ENCODE measurements at places on chromosomes 2 and 18.

GRCh38 chr2:80517316-80517715, 212.8 kb upstream of the LRRTM1 start:
- DNase-seq = no peak

DNA sequence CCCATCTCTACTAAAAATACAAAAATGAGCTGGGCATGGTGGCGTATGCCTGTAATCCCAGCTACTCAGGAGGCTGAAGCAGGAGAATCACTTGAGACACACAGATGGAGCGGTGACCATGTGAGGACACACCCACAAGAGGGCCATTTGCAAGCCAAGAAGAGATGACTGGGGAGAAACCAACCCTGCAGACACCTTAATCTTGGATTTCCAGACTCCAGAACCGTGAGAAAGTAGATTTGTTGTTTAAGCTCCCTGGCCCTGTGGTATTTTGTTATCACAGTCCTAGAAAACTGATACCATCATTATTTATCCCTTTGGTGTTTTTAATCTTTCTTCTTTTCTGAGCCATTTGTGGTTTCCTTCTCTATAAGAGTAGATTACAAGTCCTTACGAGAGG, 88.6 kb upstream of the ID2 start:
- DNase-seq = no peak

GRCh38 chr2:57615855-57616556, 430.6 kb upstream of the VRK2 start:
- no peak for DNase-seq

- no peak for DNase-seq
These were observed 157.7 kb downstream of the TWIST2 start for GRCh38 chr2:239005586-239005985.

DNA sequence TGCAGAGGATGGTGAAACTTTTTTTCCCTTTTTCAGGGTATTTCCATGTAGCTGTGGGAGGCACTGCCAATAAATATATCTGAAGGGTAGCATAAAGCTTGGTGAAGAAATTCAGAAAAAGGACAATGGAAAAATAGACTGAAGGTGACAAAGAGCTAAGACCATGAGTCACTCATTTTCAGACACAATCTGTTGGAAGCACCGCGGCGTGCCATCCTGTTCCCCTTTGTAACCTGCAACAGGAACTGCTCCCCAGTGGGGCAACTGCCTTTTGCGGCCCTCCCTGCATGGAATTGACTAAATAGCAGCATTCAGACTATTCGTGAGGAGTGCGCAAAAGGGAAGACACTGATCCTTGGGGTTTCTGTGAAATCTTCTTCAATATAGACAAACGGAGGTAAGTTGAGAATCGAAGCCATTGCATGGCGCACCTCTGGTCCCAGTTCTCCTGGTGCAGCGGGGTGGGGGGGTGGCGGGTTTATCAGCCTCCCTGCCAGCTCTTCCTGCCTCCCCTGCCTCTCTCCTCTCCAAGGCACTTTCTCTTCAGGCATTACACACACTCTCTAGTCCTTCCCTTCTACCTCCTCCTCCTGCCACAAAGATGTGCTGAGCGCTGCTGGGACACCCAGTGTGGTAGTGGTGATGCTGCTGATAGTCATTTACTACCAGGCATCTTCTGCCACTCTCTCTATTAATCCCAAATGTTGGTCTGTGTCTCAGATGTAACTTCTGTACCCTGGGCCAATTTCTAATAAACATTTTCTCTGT, 126.2 kb upstream of the TMEM200C start:
- DNase-seq = no peak

DNA sequence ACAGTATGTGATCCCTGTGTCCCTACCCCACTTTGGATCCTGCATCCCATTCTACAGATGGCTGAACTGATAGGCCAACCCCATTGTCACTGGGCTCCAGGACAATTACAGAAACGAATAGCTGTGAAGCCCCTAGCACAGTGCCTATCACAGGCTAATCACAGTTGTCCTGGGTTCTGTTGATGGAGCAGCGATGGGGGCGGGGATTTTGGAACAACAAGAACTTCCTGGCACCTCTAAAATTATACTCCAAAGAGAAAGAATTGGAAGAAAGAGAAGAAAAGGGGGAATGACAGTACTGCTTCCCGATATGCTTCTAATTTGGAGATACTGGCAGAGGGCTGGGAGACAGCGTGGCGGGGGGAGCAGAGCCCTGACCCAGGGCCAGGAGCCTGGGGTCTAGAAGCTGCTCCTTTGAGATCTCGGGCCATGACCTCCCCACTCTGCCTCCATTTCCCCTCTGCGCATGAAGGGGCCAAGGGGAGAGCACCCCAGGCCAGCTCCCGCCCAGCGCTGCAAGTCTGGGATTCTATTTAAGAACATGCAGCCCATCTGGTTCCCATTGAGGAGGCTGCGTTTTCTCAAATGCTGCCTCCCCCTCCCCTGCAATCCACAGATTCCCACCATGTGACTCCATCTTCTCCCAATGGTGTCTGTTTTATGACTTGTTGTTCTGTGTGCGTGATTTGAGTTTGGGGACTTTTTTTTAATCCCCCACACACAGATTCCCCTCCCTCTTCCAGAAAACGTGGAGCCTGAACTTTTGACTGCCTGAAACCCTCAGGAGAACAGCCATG, 202.7 kb downstream of the CYP26B1 start:
- DNase-seq = no peak

- no peak for DNase-seq
These were observed 18.1 kb upstream of the TMEM237 start for GRCh38 chr2:201661366-201661765.

- no peak for DNase-seq
These were observed 156.3 kb downstream of the ZNF516 start for GRCh38 chr18:76338619-76339245.

DNA sequence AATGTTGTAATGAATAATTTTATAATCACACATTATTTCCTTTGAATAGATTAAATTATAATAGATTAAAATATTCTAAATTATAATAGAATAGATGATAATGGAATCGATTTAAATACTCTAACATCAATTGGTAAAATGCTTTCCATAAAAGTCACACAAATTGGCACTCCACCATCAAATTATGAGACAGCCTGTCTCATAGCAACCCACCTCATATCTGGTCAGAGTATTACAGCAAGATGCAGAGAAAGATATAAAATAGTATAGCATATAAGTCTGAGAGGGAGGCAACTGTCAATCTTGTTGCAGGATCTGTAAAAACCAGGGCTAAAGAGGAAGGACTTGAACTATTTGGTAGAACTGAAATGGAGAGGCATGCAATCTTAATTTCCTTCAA, 98.4 kb upstream of the NCKAP5 start:
- no peak for DNase-seq

- no peak for DNase-seq
These were observed 69.8 kb downstream of the CIB4 start for GRCh38 chr2:26571316-26571715.

DNA sequence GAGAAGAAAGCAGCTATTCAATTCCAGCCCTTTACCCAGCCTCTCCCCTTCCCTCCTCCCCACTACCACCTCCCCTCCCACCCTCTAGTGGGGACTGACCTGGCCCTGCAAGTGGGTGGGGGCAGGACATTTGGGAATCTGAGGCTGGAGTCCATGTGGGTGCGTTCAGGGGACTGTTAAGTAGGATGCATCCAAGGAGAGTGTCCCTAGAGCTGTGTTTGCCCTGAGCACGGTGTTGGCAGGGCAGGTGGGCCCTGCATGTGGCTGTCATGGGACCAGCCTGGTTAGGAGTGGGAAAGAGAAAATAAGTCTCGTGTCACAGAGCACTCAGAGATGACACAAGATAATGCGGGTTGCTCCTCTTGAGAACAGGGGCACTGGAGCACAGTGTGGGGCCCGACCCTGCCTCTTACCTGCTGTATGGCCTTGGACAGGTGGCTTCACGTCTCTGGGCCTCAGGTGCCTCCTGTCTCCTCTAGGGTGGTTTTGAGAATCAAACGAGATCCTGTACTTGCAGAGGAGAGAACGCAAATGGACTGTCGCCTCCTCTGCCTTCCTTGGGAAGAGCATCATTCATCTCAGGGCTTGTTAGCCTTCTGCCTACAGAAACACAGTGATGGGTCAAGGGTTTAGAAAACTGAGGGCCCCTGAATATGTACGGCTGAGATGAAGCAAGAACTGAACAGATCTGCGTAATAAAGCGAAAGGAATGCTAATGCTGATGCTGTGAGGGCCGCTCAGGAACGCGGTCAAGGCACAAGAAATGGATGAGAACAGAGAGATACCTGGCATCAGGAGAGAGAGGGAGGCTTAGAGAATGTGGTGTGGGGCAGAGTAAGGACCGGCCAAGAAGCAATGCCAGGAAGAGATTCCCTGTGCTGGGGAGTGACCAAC, 187.7 kb upstream of the HAAO start:
- DNase-seq = no peak

DNA sequence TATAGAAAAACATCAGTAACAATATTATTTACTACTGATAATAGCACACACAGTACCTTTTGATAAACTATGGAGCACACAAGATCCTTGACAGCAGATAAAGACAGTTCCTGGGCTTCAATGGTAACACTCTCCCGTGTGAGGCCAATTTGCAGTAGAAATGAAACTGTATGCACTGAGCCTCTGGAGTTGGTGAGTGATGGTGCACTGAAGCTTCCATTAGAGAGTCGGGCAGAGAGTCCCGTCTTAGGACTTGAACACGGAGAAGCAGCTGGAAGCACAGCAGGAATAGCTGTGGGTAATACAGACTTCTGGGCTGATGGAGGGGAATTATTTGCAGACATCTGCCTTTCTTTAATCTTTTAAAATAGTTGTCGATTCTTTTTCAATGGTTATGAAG, 8.5 kb downstream of the PRKD3 start:
- no peak for DNase-seq

Measured in D721Med (cell line).